ENCODE measurements at places on chromosomes 1 and 21.

DNA sequence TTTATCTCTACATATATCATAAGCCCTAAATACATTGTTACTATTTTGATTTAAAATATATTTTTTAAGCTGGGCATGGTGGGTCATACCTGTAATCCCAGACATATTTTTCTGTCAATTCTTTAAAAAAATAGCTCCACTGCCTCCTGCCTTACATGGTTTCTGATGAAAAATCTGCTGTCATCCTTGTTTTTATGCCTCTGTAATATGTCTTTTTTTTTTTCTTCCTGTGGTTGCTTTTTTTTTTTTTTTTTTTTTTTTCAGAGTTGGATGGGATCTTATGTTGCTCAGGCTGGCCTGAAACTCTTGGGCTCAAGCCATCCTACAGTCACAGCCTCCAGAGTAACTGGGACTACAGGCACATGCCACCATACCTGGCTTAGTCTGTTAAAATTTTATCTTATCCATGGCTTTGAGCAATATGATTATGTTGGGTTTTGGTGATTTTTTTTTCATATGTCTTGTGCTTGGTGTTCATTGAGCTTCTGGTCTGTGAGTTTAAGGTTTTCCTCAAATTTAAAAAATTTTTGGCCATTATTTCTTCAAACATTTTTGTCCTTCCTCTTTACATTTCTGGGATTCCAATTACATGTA, 12.4 kb upstream of the EDARADD start:
- no peak for DNase-seq

DNA sequence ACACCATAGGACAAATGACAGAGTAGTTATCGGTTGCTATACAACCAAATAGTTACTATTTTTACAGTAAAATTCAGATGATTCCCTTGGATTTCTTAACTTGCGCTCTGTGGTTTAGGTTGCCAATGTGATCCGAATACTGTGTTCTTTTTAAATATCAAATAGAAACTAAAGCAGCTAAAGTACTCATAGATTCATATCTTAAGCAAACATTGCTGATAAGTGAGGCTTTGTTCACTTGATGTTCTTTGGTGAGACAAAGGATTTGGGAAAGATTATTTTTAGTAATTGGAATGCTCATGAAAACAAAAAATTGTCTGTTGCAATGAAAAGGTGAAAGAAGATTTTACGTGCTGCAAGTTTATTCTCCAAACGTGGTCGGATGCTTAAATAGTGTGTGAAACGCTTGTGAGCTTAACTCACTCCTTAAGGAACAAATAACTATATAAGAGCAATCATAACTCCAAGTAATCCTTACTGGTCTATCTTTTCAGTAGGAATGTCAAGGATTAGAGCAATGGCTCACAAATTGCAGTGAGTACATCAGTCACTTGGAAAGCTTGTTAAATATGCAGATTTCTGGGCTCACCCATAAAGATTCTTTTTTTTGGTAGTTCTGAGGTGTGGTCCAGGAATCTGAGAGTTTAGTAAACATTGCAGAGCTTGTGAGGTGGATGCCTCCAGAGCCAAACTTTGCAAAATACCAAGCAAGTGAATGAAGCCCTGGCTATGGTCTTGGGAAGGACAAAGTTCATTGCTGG, 31.8 kb upstream of the PDC start:
- DNase-seq = no peak

DNA sequence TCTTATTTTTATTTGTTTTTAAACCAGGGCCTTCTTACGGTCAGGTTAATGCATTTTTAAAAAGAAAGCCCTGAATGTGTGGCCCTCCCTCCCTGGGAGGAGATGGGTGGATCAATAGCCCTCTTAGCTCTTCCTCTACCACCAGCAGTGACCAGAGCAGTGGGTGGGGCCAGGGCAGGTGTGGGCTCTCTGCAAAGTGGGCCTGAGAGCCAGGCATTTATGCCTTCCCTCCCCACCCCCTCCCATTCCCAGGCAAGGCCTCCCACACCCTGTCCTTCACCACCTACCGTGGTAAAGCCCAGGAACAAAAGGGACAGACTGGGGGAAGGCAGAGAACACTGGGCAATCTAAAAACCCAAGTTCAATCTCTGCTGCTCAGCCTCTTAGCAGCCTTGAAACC, 63.9 kb downstream of the SSBP3 start:
- DNase-seq = no peak

- no peak for DNase-seq
Measured at GRCh38 chr1:244165021-244165420, 113.9 kb downstream of the ZBTB18 start.

GRCh38 chr1:17045634-17046333, 8.0 kb downstream of the SDHB start:
- no peak for DNase-seq

- no peak for DNase-seq
Measured at GRCh38 chr1:232561381-232561780, 68.6 kb downstream of the SIPA1L2 start.

DNA sequence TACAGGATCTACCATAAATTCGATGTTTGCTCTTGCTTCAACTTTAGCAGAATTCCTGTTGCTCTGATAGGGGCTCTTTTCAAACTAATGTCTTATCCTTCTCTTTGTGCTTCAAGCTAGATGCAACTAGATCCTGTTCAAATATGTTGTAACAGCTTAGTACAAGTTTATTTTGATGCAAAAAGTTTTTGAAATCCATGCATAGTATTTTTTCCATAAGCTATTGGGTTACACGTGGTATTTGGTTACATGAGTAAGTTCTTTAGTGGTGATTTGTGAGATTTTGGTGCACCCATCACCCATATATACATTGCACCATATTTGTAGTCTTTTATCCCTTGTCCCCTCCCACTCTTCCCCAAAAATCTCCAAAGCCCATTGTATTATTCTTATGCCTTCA, 907.7 kb downstream of the LTN1 start:
- no peak for DNase-seq

GRCh38 chr1:62879962-62880361, 96.0 kb downstream of the ATG4C start:
- no peak for DNase-seq

- no peak for DNase-seq
Measured at GRCh38 chr1:175088525-175088951, 20.9 kb downstream of the TNN start.

GRCh38 chr1:90724926-90725656, 8.0 kb upstream of the BARHL2 start:
- DNase-seq = no peak

GRCh38 chr1:214678386-214678785, 75.4 kb downstream of the CENPF start:
- DNase-seq = no peak

DNA sequence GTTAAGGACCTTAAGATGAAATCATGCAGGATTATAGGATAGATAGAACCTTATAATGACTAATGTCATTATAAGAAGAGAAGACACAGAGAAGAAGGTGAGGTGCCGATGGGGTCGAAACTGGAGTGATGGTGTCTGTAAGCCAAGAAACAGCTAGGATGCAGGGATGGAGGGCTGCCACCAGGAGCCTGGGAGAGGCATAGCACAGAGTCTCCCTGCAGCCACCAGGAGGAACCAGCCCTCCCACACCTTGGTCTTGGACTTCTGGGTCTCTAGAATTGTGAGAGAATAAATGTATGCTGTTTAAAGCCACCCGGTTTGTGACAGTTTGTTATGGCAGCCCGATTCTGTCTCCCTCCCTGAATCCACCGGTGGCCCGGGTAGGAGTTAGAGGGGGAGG, 337.2 kb upstream of the AJAP1 start:
- DNase-seq = no peak

GRCh38 chr1:4106731-4107130, 206.7 kb upstream of the C1orf174 start:
- DNase-seq = no peak

GRCh38 chr1:205504311-205505075, at the start of gene CDK18:
Gene CDK18 (plus strand): TSS chr1:205504669. CDS start chr1:205523168, 18,499 bp downstream.
- peak; percentile 49 for DNase-seq

- DNase-seq = no peak
Measured at GRCh38 chr1:15262706-15263105, 15.7 kb downstream of the FHAD1 start.

DNA sequence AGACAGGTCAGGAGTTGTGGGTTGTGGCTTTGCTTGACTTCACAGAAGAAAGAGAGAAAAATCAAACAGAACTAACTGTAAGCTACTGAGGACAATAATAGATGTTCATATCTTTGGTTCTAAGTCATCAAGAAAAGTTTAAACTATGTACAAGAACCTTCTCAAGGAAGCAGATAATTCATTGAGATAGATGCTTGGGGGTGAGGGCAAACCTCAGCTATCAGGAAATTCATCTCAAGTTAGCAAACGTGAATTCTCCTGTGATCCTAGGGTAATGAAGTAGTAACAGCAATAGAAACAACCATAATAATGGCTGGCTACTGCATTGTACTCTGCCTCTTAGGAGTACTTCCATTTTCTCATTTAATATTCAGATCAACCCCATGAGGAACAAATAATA, 506.2 kb downstream of the PLPP3 start:
- DNase-seq = no peak

DNA sequence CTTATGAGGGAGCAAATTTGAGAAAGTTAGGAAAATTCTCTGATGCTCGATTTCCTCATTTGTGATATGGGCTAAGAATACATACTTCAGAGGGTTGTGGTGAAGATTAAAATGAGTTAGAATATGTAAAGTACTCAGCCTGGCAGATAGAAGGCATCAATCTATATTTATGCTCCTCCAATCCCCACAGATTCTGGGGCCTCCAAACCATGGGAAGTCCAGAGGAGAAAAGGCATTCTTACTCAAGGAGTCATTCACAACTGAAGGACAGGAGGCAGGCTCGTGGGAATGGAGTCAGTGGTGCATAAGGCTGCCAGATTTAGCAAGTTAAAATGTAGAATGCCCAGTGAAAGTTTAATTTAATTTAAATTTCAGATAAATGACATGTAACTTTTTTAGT, 330.0 kb upstream of the POU3F1 start:
- DNase-seq = no peak

DNA sequence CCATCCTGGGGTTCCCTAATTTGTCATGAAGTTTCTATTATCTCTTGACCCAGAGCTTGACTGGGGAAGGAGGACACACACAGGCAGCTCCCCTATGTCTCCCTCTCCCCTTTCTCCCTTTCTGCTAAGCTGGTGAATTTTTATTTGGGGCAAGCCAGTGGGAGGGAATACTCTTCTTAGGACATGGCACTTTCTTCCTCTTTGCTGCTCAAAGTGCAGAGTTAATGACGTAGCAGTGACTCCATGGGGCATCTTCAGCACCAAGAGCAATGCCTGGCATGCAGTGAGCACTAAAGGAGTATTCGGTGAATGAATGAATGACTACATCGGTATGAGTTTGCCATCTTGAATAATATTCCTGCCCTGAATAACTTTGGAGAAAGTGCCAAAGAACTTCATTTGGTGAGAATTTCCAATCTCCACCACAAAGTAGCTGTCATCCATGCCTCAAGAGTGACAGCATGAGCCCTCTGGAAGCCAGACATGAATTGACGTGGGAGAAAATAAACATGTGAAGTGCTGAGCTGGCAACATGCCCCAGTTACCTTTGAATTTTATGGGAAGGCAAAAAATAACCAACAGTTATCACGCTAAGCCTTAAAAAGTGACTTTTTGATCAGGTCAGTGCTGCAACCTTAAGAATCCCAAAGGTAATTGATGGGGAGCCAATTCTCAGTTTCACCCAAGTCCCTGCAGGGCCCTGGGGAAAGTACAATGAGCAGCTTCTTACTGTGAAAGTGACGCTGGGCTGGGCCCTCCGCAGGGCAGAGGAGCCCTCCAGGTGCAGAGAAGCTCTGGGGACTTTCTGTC, 22.1 kb upstream of the ATF3 start:
- DNase-seq = no peak

DNA sequence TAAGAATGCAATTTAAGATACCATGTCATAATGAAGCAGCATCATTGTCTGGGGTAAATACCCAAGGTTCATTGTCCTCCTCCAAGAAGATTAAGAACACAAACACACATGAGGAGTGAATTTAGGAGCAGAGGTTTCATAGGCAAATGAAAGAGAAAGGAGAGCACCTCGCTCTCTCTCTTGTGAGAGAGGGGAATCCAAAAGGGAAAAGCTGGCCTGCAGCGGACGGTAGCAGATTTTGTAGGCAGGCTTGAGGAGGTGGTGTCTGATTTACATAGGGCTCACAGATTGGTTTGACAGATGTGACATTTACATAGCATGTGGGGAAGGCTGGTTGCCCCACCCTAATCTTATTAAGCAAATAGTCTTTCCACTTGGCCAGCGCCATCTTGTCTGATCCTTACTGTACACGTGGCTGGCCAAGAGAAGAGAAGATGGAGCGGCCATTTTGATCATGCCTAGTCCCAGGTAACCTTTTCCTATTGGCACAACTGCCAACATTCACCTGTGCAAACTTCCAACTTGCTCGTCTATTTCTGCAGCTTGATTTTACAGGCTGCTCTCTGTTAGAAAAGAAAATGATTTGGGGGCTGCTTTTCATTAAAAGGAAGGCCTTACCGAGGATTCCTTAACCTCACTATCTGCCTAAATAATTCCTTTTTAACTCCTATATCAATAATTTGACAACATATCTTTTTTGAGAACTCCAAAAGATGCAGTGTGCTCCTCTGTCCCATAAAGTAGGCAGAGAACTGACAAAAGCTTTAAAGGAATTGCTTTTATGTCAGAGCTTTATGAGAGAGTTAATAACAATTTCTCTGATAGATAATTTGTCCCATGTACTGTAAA, 16.0 kb upstream of the LRRC7 start:
- DNase-seq = no peak

GRCh38 chr21:26389971-26390641, 183.0 kb downstream of the CYYR1 start:
- no peak for DNase-seq
